ENCODE measurements at places on chromosomes 6 and 20. TPM values are rescaled to one million over a fixed set of nuclear protein-coding genes. Genes with fewer than 3 reads are reported as not detected.

KCNQ2 gene
- not detected for total RNA-seq

GRCh38 chr20:56212091-56212490, 36.4 kb upstream of the MC3R start:
- no peak for DNase-seq

STX7 gene
- total RNA-seq = 37.8 TPM

SPATA2 gene
- 1.8 TPM for total RNA-seq

DNA sequence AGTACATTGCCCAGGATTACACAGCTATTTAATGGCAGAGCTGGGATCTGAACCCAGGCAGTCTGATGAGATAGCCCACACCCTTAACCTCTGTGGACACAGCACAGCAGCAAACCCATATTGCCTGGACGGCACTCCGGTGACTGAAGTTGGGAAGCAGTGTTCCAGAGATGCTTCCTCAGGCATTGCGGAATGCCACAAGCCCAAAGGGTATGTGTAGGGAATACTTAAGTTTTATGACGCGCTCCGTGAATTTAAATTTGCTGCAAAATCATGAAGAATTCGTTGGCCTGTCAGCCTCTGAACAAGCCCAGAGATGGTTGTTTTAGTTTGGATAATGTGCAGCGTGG, 46.4 kb downstream of the PSMG4 start:
- DNase-seq = peak; percentile 27

GRCh38 chr20:12074111-12074655, 156.5 kb downstream of the BTBD3 start:
- no peak for DNase-seq

- no peak for DNase-seq
These were observed 293.6 kb downstream of the COL12A1 start for GRCh38 chr6:74912234-74912633.

GRCh38 chr20:5833309-5833941, 83.2 kb downstream of the SHLD1 start:
- no peak for DNase-seq

DNA sequence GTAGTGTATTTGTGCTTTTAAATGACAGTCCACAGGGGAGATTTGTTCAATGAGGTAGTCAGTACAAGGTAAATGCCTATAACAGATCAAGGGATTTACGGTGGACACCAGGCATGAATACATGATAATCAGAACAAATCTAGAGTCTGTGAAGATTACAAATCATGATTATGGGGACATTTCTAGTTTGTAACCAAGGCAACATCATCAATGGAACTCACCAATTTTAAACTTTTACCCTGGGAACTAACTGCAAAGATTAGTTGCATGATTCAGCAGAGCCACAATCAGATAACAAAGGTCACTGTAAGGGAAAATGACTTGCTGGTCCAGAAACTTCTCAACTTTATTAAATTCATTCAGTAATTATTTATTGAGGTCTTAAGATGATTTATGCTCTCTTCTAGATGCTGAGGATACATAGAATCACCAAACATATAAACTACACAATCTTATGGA, at the start of gene CRISP1:
TSS of gene CRISP1 (minus strand) at position 51 of the 459 bp plus-strand sequence. CDS start 9,135 bp downstream, outside the sequence.
- DNase-seq = no peak
